ENCODE measurements at places on chromosomes 6 and 20.

GRCh38 chr6:137968901-137969300 lies 101.8 kb downstream of the TNFAIP3 start:
- DNase-seq: no peak

DNA sequence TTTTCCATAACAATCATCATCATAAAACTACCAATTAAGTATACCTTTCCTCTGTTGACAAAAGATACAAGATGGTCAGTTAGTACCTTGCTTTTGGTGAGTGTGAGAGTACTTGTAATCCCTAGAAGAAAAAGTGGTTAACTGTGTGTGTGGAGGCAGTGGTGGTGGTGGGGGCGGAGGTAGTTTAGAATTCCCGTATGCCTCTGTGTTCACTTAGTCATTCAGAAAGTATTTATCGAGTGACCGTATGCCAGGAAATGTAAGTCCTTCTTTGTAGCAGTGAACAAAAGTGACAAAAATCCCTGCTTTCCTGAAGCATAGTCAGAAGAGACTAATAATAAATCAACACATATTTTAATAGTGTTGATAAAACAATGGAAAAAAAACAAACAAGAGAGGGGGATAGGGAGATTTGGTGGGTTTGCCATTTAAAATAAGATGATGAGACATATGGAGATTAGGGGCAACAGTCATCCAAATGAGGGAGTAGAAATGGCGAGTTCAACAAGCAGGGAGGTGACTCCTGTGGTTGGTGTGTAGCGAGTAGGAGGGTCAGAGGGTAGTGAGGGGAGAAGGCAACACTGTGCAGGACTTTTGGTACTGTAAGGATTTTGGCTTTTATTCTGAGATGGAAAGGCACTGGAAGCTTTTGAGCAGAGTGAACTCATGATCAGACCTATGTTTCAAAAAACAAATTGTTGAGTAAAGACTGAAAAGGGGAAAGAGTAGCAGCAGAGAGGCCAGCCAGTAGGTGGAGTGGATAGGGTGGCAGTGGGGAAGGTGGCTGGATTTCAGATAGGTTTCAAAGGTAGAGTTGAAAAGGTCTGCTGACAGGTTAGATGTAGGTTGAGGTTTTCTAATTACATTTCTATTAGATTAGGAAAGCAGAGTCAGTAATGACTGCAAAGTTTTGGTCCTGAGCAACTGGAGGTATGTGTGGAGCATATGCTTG lies 40.3 kb upstream of the SIM1 start:
- no peak for DNase-seq

- no peak for DNase-seq
Observed at GRCh38 chr6:47669684-47670513, 28.5 kb upstream of the ADGRF4 start.

GRCh38 chr6:154709621-154710020 lies 23.6 kb upstream of the SCAF8 start:
- no peak for DNase-seq

GRCh38 chr20:52224920-52225319 lies 33.3 kb upstream of the ZFP64 start:
- no peak for DNase-seq
